ENCODE measurements at places on chromosomes 16 and 17.

- DNase-seq, result peak; percentile 46
Measured at GRCh38 chr17:74037320-74037719, 166.2 kb upstream of the RPL38 start.

DNA sequence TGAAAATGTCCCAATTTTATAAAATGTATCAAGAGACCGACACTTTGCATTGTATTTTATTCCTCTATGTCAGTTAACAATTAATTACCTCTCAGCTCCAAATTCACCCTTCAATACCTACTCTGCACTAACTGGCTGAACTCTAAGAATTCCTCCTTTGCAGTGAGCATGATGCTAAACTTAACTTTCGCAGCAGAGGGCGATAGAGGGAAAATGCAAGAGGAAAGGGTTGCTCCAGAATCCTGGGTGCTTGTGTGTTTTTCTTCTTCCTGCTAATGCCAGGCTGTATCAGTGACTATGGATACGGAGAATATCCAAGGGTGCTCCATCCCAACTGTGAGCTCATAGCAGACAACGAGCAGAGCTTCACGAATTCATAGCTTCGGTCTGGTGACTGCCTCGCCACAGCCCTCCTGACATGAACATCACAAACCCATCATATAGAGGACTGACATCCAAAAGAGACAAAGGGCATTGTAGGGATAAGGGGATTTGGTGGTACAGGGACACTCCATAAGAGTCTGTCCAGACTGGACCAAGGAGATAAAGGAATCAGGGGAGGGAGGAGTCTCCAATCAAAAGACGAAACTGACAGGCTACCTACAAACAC, 172.9 kb downstream of the STX8 start:
- DNase-seq, result no peak

- DNase-seq, result no peak
Measured at GRCh38 chr16:28092721-28093384, 29.3 kb upstream of the GSG1L start.

DNA sequence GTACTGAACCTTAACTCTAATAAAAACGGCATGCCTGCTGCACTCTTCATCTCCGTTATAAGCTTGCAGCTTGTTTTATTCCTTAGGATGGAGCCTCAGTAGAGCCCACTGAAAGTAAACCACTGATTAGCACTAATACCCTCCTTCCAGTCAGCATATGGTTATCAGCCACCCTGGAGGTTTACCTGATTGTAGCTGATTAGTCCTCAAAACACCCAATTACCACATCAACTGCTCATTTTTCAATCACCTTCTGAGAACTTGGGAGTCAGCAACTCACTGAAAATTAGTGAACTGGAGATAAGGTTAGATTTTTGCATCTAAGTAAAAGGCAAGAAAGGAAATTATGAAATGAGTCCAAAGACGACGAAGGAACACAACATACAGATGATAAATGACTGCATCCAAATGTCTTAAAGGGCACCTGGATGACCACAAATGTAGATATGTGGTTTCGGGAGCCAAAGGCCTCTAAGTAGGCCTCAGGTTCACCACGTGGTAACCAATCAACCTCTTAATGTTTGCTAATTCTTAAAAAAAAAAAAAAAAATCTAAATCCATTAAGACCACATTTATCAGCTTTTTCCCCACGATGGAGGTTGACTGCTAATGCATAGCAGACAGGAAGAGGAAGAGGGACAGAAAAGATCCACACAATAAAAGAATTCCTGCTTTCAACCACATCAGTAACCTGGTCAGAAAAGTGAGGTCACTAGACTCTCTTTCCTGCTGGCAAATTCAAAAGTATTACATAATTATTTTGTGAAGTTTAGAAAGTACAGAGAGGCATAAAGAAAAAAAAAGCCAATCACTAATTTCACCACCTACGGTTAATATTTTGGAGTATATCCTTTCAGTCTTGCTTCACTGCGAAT, 28.0 kb downstream of the DCUN1D3 start:
- no peak for DNase-seq

DNA sequence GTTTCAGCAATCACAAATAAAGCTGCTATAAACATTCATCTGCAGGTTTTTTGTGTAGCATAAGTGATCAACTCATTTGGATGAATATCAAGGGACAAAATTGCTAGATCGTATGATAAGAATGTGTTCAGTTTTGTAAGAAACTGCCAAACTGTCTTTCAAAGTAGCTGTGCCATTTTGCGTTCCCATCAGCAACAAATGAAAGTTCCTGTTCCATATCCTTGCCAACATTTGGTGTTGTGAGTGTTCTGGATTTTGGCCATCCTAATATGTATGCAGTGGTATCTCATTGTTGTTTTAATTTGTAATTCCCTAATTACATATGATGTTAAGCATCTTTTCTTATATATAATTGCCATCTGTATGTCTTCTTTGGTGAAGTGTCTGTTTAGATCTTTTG, 36.4 kb upstream of the TMEM92 start:
- DNase-seq, result no peak

GRCh38 chr16:57358086-57358420, 530 bp upstream of the CCL22 start:
- no peak for DNase-seq

GRCh38 chr16:86044881-86045590, 146.1 kb downstream of the IRF8 start:
- no peak for DNase-seq

DNA sequence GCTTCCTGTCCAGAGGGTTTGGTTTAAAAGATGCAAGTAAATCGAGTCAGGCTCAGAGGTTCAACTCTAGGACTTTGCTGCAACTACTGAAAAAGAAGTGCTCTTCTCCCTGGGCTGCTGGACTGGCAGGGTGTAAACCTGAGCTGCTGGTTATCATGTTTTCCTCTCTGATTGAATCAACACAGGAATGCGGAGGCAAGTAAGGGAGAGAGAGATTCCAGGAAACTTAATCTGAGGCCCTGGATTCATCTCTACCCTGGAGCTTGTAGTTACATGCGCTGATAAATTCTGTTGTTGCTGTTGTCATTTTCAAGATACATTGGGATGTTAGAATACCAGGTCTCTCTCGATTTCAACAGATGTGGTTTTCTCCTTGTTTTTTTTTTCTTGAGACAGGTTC, 8.2 kb upstream of the HS3ST3A1 start:
- DNase-seq, result no peak

- no peak for DNase-seq
Measured at GRCh38 chr16:50151756-50152155, 1.4 kb upstream of the TENT4B start.

DNA sequence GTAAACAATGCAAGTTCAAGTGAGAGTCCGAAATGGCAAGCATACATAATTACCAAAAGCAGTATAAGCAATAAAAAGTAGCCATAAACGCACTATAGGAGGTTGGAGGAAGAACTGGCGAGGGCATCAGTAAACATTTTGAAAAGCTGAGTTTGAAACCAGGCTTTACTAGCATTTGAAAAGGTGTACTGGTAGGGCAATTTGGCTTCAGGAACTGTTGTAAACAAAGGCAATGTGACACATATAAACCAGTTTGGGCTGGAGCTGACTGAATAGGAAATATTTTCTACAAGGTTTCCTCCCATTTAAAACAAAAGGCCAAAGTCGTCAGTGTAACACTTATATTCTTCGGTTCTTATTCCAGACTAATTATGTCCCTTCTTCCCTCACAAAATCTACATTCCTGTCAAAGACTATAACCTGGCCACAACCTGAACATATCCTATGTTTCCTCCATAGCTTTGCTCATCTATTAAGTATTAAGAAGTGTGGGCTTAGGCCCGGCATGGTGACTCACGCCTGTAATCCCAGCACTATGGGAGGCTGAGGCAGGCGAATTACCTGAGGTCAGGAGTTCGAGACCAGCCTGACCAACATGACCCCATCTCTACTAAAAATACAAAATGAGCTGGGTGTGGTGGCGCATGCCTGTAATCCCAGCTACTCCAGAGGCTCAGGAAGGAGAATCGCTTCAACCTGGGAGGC, 7.8 kb downstream of the CBX1 start:
- DNase-seq, result no peak
